ENCODE measurements at places on chromosomes 6 and 20. TPM values are rescaled to one million over a fixed set of nuclear protein-coding genes. Genes with fewer than 3 reads are reported as not detected.

DNA sequence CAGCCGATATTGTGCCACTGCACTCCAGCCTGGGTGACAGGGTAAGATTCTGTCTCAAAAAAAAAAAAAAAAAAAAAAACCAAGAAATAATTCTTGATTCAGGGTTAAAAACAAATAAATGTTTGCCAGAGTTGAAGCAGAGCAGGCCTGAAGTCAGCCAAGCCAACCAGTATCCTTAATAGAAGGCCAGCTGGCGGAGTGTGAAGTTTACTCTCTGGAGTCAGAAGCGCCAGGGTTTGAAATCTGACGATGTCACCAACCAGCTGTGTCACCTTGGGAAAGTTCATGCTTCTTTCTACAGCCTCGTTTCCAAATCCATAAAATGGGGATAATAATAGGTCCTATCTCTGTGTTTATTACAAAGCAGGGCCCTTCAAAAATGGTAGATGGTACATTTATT is 73.0 kb upstream of the ENPP5 start:
- no peak for DNase-seq

DNA sequence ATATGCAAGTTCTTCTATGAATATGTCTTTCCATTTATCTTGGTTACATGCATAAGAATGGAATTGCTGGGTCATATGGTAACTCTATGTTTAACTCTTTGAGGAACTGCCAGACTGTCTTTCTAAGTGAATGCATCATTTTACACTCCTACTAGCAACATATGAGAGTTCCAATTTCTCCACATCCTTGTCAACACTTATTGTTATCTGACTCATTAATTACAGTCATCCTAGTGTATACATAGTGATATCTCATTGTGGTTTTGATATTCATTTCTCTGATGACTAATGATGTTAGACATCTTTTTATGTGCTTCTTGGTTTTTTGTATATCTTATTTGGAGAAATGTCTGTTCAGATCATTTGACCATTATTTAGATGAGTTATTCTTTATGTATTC is 96.7 kb upstream of the LAMP5 start:
- peak; percentile 71 for DNase-seq

DNA sequence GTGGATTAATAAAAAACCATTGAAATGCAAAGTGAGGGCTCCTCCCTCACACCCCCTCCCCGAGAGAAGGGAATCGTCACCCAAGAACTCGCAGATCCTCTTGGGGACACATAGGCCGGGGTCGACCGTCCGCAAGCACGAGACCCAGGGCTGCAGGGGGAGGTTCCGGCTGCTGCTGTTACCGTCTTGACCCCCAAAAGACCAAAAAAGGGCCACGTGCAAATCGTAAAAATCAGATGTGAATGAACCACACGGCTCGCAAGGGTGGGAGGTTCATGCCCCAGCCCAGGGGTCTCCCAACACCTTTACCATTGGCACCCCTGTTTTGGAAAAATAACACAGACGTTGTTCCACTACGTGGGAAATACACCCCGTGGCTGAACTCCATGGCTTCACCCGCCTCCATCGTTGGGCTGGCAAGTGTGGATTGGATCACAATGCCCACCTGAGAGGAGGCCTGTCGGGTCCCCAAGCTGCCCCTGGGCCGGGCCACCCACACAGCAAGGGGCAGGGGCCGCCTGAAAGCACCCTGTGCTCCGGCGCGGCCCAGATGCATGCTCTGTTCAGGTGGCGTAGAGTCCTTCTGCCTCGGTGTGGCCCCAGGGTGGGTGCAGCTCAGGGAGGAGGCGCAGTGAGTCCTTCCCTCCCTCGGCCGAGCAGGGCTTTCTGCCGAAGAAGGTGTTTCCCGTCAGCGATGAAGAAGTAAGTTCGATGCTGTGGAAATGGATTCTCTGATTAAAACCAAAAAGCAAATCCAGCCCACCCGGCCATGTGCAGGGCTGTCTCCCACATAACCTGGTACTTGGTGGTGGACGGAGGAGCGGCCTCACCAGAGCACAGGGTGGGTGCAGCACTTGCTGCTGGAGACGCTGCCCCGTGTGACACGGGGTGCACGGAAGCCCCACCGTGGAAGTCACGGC is 85.0 kb downstream of the YTHDF1 start:
- no peak for DNase-seq

Gene ZNF292
- total RNA-seq: 31.5 TPM

- no peak for DNase-seq
These were observed 25.6 kb downstream of the UTRN start for GRCh38 chr6:144310765-144311164.

Gene VGLL2
- total RNA-seq: 1.7 TPM

DNA sequence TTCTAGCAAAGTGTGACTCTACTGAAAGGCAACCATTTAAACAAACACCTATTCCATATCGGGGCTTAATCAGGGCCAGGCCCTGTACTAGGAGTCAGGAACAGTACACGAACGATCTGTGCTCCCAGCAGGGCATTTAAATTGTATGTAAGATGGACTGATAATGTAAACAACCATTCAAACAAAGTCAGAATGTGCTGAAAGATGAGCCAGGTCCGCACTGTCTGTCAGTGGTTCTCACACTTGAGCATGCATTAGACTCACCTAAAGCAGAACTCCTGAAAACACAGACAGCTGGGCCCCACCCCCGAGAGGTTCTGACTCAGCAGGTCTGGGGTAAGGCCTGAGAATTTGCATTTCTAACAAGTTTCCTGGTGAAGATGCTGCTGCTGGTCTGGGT is 81.6 kb downstream of the PXDC1 start:
- DNase-seq: no peak

Gene ERVFRD-1
- total RNA-seq: not detected

Measured in astrocyte (in vitro differentiated cells and primary cell).